ENCODE measurements at places on chromosomes 12 and 14.
A peak's percentile ranks its signal among the peaks of the same experiment; 100 is the strongest.

- DNase-seq = peak; percentile 65
Measured at GRCh38 chr14:66395300-66395699, 90.9 kb upstream of the CCDC196 start.

DNA sequence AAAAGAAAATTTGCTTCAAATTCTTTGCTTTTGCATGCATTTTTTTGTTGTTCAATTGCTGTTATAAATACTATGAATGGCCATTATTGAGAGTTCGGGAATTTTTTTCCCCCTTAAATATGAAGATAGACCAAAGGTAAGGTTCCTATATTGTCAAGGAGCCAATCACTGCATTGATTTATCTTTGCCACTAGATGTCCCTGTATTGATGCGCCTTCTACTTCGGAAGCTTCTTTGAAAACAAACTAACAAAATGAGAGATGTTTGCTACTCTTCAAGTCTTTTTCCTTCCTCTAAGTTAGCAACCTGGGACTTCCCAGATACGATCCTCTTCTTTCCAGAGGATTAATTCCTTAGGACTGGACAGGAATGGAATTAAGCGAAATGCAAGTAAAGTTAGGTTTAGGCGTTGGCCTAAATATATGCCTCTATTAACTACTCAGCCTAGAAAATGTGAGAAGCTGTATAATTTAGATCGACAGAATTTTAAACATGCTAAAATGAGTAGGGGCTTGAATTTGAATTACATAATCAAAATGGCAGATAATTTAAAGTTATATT, 318.1 kb downstream of the AEBP2 start:
- DNase-seq = no peak

- DNase-seq = no peak
Measured at GRCh38 chr12:2580821-2581220, 213.9 kb upstream of the FKBP4 start.

GRCh38 chr12:76085520-76085868, 1.0 kb upstream of the NAP1L1 start:
- peak; percentile 51 for DNase-seq

- no peak for DNase-seq
Measured at GRCh38 chr14:75753696-75754095, 92.7 kb downstream of the TTLL5 start.

GRCh38 chr14:95123891-95124579, 33.3 kb downstream of the DICER1 start:
- no peak for DNase-seq

DNA sequence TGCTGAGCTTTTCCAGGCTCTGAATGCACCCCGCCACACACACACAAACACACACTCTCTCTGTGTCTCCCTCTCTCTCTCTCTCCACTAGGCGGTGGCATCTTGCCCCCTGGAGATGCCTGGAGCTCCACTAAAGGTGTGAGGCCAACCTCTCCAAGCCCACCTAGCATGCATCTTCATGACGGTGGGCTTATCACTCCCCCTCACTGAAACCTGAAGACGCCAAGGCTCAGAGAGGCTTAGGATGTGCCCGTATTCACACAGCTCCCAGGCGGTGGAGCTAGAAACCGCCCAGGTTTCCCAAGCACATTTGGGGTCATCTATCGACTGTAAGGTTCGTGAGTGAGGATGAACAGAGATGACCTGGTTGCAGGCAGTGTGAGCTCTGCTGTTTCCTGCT, 42.6 kb upstream of the BCL11B start:
- no peak for DNase-seq

DNA sequence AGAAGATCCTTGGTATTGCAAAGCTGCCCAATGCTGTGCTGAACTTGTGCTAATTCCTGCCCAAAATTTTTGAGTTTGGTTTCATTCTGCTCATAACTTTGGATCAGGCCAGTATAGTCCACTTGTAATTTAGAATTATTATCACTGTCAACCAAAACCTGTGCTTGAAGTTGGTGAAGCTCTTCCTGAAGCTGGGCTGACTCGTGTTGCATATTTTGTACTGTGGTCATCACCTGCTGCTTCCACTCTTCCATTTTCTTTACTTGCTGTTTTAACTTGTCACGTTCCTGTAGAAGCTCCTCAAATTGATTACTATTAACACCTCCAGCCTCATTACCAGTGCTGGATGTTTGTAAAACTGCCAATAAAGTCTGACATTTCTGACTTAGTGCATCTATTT, 35.8 kb downstream of the TRIP11 start:
- no peak for DNase-seq

DNA sequence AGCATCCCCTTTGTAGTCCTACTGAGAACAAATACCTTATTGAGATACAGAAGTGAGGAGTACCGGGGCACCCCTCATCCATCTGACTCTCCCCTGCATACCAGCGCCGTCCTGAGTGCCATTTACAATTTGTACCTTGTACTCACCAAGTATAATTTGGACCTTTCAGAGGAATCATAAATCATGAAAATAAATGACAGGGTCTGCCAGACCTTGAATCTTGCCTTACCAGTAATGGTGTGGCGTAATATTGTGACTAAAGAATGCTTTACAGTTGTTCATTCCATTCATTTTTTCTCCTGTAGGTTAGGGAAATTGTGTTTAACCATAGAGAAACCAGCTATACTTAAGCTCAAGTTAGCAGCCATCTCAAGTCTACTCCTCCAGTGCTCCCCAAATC, 243.7 kb upstream of the RGS6 start:
- no peak for DNase-seq

GRCh38 chr12:42468341-42468821, 121.2 kb downstream of the PRICKLE1 start:
- no peak for DNase-seq

DNA sequence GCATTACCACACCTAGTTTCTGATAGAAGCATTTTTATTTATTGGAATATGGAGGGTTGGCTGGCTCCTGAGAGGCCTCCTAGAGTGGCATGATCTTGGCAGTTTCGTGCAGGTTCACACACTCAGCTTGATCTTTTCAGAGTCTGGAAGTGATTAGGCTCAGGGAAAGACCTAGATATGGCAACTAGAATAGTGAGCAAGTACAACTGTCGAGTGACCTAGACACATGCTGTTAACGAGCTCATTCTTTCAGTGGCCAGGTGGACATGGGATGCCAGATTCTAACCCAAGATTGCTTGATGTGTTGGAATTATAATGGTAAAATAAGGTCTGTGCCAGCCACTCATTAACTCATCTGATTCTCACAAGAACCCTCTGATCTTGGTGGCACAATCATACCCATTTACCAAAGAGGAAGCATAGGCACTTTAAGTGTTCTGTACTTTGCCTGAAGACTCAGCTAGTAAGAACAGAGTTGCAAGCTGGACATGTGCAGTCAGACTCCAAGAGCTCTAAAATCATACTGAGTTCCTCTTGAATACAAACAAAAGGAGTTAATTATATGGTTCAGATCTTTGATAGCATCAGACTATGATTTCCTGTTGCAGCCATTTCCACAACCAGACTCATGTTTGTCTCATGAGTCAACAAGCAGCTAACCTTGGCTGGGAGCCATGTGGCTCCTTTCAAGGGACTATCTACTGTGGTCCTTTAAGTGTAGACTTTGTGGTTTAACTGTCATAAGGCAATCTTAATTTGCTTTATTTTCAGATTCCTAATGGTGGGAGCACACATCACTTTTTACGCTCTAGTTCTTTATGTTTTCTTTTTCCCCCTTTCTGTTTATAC, 144.2 kb downstream of the PLEKHA5 start:
- peak; percentile 59 for DNase-seq

DNA sequence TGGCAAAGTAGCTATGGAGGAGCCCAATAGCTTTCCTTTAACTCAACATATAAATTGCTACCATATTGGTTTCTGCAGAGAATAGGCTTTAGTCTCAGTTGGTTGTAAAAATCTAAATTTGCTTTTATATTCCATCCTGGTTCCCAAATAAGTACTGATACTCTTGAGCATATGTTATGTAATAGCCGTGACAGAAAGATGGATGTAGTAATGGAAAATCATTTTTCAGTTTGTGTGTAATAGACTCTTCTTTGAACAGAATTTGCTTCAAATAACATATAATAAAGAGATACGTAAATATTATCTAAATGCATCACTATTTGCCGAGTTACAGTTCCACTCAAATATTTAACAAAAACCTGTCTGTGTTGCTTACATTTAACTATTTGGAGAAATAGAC, 271.6 kb downstream of the LRFN5 start:
- no peak for DNase-seq

DNA sequence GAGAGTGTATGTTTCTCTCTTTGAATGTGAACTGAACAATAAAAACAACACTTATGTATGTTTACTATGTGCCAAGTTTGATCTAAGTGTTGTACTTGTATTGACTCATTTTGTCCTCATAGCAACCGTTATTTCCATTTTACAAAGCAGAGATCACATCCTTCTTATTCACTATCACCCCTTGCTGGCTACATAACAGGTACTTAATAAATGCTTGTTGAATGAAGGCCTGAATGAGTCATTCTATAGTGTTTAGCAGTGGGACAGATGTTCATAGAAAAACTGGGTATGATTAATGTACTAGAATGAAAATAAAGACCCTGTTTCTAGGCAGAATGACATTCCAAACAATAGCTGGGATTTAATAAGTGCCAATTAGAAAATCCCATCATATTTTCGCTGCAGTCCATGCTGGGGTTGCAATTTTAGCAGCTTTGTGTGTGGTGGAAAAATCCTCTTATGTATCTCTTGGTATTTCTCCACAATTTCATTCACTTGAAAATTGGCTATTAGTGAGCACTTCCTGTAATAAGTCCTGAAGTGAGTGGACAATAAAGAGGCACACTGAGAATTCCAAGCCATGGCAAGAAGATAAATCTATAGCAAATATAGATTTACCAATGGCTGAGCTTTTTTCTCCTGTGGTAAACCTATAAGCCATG, 86.0 kb downstream of the FAR2 start:
- DNase-seq = no peak

DNA sequence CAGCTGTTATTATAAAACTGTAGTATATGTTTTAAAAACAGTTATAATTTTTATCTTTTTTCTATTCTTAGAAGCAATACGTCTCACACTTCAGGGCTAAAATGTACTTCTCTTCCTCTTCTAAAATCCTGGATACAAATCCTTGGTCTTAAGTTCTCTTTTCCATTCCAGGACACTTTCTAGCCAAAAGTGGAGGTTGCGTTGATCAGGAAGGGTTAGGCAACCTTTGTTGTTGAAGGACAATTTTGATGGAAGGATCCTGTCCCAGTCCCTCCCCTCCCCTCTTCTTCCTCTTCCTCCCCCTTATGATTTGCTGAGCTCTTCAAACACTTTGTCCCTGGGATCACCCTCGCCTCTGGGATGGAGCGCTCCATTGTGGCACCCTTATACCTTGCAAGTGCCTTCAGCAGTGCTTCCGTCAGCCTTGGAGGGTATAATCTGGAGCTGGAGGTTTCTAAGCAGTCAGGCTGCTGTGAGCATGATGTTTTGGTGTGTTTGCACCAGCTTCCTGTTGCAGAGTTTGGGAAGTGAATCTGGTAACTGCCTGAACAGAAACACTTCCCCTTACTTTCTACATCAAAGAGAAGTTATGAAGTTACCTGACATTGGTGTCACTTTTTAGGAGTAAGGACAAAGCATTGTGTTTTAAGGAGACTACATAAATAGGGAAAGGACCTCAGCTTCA, 87.4 kb upstream of the SLC38A2 start:
- peak; percentile 40 for DNase-seq

DNA sequence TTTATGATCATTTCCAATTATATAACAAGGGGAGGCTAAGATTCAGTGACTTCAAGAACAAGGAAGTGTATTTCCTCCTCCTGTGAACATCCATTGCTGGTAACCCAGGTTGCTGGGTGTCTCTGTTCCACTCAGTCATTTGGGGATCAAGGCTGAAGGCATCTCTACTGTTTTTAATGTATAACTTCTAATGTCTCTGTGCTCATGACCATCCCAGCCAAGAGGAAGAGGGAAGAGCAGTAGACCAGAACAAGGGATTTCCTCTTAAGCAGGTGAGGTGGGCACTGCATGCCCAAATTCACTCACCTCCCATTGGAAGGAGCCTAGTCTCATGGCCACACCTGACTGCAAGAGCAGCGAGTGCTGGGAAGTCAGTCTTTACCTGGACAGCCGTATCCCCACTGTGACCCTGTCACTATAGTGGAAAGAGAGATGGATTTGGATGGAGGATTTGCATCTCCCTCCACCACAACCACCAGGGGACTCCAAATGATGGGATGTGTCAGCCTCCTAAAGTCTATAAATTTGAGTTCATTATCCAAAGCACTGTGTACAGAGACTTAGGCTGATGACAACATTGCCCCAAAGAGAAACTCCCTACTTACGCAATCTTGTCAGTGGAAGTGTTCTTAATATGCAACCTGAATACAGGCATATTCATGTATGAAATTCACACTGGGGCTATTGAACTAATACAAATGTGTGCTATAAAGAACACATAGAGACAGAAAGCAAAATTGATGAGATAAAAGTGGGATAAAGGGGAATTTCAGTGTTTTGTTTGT, 368.7 kb downstream of the TMEM132D start:
- no peak for DNase-seq

DNA sequence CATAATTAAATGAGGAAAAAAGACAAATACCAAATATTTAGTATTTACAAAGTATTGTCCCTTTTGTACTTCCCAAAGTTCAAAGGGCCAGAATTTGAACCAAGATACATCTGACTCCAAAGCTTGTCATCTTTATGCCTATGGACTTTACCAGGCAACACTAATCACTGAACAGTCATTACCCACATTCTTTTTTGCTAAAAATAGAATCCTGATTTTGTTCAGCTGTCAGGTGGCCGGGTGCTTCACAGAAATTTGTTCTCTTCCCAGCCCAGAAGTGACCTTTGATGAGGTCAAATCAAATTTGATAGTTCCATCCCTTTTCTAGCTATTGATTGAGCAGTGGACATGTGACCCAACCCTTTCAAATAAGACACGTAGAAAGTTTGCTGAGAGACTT, 121.6 kb downstream of the LLPH start:
- no peak for DNase-seq

GRCh38 chr14:21255385-21256101, 13.7 kb downstream of the HNRNPC start:
- no peak for DNase-seq

DNA sequence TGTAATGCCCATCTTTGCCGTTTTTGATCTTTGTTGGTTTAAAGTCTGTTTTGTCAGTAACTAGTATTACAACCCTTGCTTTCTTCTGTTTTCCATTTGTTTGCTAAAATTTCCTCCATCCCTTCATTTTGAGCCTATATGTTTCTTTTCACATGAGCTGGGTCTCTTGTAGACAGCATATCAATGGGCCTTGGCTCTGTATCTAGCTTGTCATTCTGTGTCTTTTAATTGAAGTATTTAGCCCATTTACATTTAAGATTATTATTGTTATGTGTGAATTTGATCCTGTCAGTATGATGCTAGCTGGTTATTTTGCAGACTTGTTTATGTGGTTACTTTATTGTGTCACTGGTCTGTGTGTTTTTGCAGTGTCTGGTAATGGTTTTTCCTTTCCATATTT, 913.2 kb downstream of the TRHDE start:
- no peak for DNase-seq

All from activated CD8-positive, alpha-beta T cell treated with anti-CD3 and anti-CD28 coated beads, Interleukin-2, amount 10 ng/mL, durations not matched to agents 7 days and 5 days (primary cell).